ENCODE measurements at places on chromosomes 4 and X.

DNA sequence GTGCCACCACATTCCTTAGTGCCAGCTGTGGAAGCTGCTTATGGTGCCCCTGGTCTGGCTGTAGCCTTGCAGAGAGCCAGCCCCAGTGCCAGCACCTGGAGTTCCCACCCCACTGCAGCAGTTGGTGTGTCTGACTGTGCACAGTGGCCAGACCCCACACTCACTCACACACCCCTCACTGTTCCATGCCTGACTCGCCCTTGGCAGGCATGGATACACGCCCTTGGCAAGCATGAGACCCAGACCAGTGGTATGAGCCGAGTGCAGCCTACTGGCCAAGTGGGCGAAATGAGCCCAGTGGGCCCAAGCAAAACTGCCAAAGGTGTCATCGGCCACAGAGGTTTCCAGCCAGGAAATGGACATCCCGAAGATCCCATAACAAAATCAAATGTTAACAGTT, 27.4 kb downstream of the NAA11 start:
- DNase-seq = no peak

GRCh38 chrX:110050901-110051300, 48.0 kb downstream of the TMEM164 start:
- DNase-seq = no peak

- no peak for DNase-seq
These were observed 41.3 kb downstream of the LRBA start for GRCh38 chr4:150973626-150974251.

DNA sequence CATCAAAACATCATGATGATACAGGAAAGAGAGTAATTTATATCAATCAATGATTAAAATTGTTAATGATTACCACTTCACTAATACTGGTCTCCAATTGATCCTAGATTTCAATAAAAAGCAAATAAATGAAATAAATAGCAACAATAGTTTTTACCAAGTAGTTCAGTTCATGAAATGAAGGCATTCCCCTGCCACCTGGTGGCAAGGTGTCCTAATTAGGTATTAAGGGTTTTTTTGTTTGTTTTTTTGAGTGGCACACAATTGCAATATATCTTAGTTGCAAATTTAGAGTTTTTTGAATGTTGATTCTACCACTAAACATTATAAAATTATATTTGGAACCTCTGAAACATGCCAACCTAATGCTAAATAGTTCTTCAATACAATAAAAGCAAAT, 157.4 kb upstream of the PDE5A start:
- DNase-seq = no peak

DNA sequence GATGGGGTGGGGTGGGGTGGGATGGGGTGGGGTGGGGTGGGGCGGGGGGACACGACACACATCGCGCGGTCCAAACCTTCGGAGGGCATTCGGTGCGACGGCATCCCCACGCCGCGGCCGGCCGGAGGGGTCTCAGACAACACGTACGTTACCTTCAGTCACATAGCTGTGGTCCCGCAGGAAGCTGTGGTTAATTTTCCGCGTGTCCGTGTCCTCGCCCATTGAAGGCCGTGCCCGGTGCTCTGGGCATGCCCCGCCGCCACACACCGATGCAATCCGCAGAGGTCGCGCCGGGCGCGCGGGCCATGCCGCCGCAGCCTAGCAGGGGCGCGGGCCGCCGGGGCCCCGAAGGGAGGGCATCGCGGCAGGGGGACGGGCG, 417 bp downstream of the PPP2R2C start:
- no peak for DNase-seq

- no peak for DNase-seq
These were observed 125.8 kb upstream of the LNX1 start for GRCh38 chr4:53717064-53717549.

DNA sequence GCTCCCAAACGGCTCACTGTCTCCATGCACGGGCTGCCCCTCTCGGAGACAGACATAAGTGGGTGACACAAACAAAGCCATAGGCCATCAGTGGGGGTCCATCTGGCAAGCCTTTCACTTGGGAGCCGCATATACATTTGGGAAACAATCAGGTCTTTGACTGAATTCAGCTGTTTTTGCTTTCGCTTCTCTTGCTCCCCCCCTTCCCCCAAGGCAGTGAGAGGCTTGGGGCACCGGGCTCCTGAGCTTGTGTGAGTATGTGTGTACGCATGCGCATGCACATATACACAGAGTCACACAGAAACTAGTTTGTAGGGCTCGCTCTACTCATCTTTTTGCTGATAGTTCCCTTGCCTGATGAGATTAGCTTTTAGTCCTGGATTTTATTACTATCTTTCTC, 284.4 kb downstream of the AFF2 start:
- no peak for DNase-seq
